ENCODE measurements at places on chromosomes 13 and 19.

GRCh38 chr19:7197760-7198696, 96.2 kb downstream of the INSR start:
- DNase-seq: peak; percentile 93

DNA sequence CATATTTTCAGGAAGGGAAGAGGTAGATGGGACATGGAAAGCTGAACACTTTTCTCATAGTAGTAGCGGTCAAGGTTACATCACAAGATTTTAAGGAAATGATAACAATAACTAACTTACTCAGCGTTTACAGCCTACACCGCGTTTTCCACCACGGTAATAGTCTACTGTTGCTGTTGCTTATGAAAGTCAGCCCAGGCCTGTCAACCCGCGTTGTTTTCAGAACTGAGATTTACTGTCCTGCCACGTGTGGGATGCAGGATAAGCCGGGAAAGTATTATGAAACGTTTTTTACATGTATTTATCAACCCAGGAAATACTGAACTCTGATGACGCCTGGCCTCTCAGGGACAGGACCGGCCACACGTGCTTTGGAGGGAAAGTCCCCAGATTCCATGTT, 36.0 kb upstream of the LAMP1 start:
- no peak for DNase-seq

GRCh38 chr13:90591260-90591926, 756.1 kb upstream of the MIR17HG start:
- DNase-seq: no peak

GRCh38 chr13:34808649-34809048, 133.4 kb upstream of the NBEA start:
- no peak for DNase-seq

DNA sequence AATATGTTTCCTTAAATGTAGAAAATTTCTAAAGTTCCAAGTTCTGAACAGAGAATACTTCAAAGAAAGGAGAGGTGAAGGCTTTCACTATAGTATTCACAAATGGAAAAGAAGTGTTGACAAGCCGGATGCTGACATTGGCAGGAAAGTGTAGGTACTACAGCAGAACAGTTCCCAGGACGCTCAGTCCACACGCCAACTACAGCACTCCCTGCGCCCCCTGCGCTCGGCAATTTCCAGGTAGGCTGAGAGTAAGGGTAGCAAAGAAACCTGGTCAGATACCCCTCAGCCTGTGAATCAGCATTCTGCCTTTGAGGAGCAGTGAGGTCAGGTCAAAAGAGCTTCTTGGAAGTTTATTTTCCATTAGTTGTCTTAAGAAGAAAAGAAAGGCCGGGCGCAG, 115.3 kb downstream of the NALCN start:
- DNase-seq: no peak

DNA sequence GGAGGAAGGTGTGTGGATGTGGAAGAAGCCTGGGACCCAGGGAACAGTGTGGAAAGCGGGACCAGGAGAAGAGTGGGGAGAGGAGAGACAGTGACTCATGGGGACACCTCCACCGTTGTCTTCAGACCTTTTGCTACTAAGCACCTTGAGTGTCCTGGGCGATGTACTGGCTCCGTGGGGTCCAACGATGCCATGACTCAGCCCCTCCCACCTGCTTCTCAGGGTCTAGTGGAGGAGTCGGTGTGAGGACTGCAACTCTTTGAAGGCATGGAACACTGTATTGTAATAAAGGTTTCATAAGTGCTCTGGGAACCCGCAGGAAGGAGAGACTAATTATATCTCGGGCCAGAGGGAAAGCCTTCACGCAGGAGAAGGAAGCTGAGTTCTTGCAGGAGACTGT, 166.9 kb upstream of the KL start:
- DNase-seq: no peak

DNA sequence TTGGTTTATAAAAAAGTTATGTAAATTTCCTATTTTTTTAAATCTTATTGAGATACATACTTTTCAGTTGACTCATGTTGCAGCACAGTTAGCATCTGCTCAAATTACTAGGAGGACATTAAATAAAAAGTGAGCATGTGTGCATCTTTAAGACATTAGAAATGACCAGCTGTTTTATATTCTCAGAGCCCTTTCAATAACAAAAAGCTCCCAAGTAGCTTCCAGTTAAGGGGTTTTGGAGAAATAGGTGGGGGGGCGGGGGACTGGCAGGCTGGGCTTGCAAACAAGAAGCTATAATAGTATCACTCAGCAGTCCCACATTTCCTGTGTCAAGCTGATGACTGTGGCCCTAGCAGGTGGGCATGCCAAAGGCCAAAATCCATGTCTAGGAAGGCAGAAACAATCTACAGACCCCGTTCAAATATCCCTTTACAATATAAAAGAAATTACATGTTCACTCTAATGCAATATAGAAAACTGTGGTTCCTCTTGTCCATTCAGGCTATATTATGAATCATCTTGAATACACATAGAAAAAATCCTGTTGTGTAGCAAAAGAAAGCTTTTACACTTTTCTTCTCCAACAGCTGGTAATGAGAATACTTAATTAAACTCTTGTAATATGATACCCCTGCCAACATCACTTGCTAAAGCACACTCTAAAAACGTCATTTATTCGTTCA, 1713.2 kb upstream of the SLC10A2 start:
- no peak for DNase-seq

- no peak for DNase-seq
These were observed 822 bp upstream of the PTPRS start for GRCh38 chr19:5341448-5341820.

GRCh38 chr19:55489711-55490477, 1.7 kb downstream of the SSC5D start:
- no peak for DNase-seq

DNA sequence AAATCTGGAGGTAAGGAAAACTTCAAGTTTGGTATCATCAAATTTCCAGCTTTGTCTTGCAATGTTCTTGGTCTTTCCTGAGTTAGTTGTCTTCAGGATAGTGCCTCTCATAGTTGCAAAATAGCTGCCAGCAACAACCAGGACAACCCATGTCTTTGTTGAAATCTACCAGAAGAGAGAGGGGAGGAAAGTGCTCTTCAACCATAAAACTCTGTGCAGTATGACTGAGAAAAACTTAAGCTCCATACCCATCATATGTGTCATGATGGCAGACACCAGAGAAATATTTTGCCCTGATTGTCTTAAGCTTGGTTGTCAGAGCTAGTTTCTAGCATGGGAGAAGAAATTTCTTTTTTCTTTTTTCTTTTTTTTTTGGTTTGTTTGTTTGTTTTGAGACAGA, 103.3 kb downstream of the SPRY2 start:
- DNase-seq: no peak

GRCh38 chr13:91594061-91594460, 195.6 kb downstream of the GPC5 start:
- DNase-seq: no peak

DNA sequence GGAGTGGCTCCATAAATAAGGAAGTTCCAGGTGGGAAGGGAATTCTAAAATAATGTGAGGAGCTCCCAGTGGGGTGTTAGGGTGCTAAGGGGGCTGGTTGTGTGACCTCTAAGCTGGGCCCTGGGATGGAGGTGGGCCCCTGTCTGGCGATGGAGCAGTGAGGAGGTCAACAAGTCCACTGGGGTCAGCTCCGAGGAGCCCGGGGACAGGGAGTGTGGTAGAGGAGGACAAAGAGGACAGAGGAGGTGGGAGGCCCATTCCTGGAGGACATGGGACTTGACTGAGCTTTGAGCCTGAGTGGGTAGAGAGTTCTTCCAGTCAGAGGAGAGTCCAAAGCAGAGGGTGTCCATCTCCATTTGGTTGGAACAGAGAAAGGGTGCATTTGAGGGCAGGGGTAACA, 390.2 kb downstream of the TSHZ3 start:
- DNase-seq: no peak

- no peak for DNase-seq
These were observed 1.8 kb downstream of the MAB21L1 start for GRCh38 chr13:35474496-35475211.

DNA sequence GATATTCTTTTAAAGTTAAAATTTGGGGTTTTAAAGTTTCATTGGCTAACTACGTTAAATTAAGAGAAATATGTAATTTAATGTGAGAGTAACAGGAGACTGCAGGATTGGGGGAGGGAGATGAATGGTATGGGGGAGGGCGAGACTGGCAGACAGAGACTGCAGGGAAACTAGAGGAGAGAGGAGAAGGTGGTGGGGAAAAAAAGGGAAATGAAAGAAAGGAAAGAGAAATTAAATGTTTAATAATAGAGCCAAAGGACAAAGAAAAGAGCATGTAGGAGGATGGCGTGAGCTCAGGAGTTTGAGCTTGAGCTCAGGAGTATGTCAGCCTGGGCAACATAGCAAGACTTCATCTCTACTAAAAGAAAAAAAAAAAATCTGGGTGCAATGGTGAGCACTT, 115.9 kb downstream of the RFC3 start:
- DNase-seq: no peak

GRCh38 chr19:18503971-18504885, 17.6 kb downstream of the ELL start:
- no peak for DNase-seq

GRCh38 chr13:114065141-114065925, 67.1 kb downstream of the RASA3 start:
- peak; percentile 71 for DNase-seq

DNA sequence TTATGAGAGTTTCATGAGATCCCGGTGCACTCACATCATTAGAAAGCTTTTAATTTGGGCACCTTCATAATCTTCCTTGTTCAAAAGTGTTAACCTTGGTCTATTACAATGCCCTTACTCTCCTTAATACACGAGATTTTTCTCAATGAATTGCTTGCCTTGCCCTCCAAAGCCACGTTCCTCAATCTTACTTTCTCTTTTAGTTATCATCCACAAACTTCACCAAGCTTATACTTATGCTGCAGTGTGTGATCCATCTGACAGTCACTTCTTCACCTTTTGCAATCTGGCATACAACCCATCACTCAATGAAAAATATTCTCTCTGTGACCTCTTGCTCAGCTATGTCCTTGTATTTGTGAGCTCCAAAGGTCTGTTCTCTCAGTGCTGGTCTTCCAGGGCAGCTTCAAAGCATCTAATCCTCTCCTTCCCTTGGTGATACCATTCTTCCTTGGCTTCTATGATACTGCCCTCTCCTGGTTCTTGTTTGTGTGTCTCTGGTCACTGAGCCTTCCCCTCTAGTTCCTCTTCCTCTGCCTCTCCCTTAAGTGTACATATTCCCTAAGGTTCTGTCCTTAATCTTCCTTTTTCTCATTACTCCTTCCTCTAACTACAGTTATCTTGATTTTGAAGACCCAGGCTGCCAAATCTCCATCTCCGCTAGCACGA, 202.2 kb upstream of the STARD13 start:
- no peak for DNase-seq

DNA sequence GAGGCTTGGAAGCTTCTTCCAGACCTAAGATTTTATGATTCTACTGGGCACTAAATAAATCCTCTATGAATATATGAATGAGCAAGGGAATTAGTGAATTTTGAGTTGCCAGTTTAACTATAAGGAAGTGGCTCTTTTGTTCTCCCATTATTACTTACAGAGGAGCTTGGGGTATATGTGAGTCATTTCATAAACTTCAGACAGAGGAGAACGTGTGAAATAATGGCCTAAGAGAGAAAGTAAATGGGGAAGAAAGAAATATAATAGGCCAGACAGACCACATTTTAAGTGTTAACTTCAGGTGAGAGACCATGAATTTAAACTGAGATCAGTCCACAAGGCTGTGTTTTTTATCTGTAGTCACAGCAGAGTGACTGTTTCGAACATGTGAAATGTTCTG, 570.9 kb downstream of the GPC6 start:
- no peak for DNase-seq

GRCh38 chr19:42254850-42255765, at the start of gene ERF:
Gene ERF (minus strand): TSS chr19:42255128. CDS start chr19:42254999, 129 bp downstream.
- peak; percentile 91 for DNase-seq

GRCh38 chr13:23146811-23147625, 33.8 kb upstream of the SGCG start:
- DNase-seq: no peak

DNA sequence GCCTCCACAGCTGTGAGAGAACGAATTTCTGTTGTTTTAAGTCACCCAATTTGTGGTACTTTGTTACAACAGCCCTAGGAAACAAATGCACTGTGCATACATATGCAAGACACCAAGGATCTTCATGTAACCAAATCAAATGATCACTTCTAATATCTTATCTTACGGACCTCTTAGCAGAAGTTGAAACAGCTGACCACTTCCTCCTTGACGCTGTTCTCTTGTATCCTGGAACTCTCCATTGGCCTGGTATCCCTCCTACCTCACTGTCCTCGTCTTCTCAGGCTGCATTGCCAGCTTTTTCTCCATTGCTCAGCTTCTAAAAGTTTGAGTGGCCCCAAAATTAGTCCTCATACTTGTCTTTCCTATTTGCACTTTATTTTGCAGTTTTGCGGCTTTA, 200.4 kb downstream of the DLEU7 start:
- DNase-seq: no peak

GRCh38 chr13:92972751-92973150, 253.9 kb upstream of the GPC6 start:
- DNase-seq: no peak

- no peak for DNase-seq
These were observed 48.3 kb downstream of the CD320 start for GRCh38 chr19:8259922-8260247.

- DNase-seq: no peak
These were observed 4.1 kb downstream of the SWSAP1 start for GRCh38 chr19:11378319-11379189.

GRCh38 chr13:114279758-114280355, 1.5 kb upstream of the UPF3A start:
- no peak for DNase-seq

DNA sequence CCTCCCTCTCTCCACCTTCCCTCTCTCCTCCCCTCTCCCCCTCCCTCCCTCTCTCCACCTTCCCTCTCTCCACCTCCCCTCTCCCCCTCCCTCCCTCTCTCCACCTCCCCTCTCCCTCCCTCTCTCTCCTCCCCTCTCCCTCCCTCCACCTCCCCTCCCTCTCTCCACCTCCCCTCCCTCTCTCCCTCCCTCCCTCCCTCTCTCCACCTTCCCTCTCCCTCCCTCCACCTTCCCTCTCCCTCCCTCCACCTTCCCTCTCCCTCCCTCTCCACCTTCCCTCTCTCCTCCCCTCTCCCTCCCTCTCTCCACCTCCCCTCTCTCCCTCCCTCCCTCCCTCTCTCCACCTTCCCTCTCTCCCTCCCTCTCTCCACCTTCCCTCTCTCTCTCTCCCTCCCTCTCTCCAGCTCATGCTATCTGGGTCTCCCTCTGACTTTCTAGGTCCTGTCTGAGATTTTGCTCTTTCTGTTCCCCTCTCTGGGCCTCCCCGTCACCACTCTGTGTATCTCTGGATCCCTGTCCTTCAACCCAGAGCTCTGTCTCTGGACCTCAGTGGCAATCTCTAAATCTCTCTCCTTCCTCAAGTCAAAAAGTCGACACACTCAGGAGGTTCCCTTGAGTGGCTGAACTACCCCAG, 3.5 kb upstream of the CNOT3 start:
- DNase-seq: no peak
